Muscle of leg (tissue), 16 donors: ENCODE measurements at places on chromosomes 2 and 18. TPM values are rescaled to one million over a fixed set of nuclear protein-coding genes. Genes with fewer than 3 reads are reported as not detected.

- no peak for DNase-seq
Observed at GRCh38 chr2:172986040-172986439, 89.6 kb upstream of the MAP3K20 start.

DNA sequence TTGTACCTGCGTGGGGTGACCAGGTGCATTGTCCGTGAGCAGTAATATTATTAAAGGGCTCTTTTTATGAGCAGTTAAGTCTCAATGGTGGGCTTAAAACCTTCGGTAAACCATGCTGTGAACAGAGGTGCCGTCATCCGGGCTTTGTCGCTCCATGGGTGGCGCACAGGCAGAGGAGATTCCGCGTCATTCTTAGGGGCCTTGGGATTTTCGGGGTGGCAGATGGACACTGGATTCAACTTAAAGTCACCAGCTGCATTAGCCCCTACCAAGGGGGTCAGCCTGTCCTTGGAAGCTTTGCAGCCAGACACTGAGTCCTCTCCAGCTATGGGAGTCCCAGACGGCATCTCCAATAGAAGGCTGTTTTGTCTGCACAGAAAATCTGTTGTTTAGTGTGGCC lies 107.7 kb downstream of the NFATC1 start:
- no peak for DNase-seq

DNA sequence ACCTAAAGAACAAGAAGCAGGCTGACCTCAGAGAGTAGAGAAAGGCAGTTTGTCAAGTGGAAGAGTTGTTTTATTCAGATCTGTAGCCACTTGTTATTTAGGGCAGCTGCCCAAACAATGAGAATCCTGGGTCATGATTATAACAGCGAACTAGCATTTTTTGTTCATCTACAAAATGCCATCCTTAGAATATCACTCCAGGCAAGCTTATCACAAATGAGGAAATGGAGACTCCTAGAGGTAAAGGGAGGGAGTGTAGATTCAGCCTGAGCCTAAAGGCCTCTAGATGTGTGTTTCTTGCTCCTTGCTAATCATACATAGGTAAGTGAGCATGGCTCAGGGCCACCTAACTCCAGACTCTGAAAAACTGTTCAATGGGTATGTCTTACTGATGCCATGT lies 126.1 kb downstream of the HNMT start:
- peak; percentile 23 for DNase-seq

- peak; percentile 64 for DNase-seq
Observed at GRCh38 chr18:44848644-44849335, 168.1 kb downstream of the SETBP1 start.

DNA sequence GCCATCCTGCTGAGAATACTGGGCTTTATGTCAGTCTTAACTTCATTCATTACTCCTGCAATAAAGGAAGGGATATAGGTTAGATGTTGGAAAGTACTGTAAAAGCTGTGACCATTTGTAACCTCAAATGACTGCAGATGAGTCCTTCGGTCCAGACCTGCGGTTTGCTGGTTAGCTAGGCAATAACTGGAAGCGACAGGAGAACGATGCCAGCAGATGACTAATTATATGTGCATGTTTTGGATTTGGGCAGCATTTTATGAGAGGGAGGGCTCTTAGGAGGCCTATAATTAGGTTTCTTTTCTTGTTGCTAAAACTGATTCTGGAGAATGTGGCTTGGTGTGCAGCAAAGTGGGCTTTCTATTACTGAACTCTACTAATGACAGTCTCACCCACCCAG lies 205.6 kb downstream of the TMEM182 start:
- DNase-seq, result no peak

DNA sequence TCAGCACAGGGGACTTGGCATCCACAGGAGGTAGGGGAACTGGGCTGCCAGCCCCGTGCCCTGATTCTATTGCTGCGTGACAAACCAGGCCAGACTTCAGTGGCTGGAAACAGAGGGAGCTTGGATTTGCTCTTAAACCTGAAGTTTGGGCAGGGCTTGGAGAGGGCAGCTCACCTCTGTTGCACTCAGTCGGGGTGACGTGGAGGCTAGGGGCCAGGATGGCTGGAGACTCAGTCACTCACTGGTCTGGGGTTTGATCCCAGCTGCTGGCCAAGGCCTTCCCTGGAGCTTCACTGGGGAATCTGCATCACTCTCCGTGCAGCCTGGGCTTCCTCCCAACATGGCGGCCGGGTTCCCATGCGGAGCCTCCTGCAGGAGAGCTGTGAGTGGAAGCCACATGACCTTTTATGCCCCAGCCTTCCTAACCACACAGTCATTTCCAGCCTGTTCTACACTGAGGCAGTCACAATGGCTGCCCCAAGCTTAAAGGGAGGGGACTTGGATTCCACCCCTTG lies 175.2 kb upstream of the HDAC4 start:
- no peak for DNase-seq

KIF1A gene
- 7.3 TPM for total RNA-seq

MCEE gene
- 32.8 TPM for total RNA-seq

DNA sequence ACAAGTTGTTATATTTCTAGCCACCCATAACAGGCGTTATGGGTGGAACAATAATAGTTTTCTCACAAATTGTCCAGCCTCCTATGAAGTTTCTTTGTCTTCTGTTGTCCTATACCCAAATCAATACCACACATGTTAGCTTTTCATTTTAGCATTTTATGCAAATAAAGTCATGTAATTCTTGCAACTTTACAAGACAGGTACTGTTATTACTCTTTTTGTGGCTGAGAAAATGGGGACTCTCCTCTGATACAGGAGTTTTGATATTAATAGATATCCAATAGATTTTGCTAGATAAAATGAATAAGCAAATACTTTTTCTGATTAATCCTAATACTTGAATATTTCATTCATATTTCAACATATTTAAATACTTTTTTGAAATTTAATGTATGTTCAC lies 151.0 kb downstream of the PMAIP1 start:
- DNase-seq, result no peak

RGPD3 gene
- 0.44 TPM for total RNA-seq

GRCh38 chr18:23712445-23712844 lies 23.2 kb downstream of the LAMA3 start:
- no peak for DNase-seq

TMEM17 gene
- total RNA-seq, result 1.3 TPM

CRYGD gene
- not detected for total RNA-seq

DNA sequence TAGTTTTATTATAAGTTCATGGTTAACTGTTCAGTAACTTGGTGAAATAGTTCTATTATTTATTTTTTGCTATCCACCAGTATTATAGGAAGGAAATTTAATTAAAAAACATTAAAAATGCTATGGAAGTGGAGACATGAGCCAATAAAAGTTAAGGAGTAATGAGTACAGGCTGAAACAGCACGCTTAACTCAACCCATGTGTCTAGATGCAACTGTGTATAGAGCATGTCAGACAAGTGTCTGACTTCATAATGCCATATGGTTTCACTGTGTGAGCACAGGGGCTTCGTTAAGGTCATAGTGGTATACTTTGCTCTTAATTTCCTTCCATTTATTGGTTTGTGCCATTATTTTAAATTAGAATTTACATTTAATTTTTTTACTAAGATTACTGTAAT lies 566.8 kb upstream of the NRP2 start:
- DNase-seq, result no peak

DNA sequence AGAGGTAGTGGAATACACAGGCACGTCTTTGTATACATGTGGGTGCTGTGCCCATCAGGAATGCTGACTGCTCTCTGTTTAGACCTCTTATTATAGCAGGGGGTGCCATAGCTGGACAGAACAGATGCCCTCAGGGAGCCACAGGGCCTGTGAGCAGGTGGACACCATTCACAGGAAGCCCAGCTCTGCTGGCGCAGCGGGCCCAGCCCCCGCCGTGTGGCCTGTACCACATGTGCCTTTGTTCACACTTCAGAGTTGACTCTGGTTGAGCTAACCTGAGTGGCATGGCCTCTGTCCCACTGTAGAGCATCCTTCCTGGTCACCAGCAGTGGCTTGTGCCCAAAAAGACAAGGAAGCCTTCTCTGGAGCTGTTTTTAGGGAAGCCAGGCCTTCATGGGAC lies 730.9 kb upstream of the ID2 start:
- no peak for DNase-seq

DNA sequence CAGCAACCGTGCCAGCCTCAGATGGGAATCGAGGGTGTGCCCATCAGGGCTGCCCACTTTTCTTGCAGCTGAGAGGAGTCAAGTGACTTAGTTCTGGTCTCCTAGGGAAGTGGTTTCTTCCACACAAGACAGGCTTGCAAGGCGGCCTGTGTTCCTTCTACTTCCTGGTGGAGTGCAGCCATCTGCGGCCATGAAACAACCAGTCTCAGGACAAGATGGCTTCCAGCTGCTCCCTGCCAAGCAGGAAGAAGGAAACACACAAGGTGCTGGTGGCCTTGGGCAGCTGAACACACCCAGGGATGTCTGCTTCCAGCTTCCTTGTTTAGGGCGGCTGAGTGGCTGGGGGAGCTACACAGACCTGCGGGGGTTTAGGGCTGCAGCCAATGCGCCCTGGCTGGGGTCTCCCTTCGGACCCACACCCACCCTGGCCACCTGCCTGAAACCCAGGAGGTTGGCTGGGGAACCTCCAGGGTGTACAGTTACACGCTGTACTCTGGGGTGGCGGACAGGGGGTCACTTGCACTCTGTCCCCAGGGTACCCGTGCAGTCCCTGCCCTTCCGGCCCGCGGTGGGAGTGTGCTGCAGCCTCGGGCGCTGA lies 34.7 kb downstream of the PTPN18 start:
- DNase-seq, result peak; percentile 65

DNA sequence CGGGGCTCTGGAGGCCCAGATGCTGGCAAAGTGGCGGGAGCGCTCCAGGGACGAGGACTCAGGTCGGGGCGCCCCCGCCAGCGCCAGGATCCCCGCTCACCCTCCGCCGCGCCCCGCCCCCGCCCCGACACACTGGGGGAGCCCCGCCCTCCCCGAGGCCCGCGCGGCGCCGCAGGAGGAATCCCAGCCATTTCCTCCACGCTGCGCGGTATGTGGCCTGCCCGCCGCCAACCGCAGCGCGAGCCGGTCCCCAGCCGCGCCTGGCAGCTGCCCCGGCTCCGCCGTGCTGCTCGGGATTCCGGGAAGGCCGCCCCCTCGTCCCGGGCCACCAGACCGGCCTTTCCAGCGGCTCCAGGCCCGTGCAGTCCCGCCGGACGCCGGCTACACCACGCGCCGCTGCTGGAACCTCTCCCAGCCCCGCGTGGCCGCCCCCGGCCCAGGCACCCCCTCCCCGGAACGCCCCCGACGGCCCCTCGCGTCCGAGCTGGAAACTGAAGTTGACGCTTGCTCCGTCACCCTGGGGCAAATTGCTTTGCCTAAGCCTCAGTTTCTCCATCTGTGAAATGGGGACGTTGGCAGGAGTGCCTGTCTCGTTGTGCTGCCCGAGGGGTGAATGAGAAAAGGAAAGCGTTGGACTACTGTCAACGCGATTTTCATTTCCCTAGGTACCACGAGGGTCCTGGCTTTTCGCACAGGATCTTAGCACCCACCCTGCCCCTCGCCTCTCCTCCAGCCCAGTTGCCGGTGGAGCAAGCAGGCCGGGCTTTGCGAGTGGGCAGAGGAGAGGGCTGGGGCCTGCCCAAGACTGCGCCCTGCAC lies 53.6 kb downstream of the PKDCC start:
- peak; percentile 69 for DNase-seq
